ENCODE measurements at places on chromosomes 12 and 14. TPM values are rescaled to one million over a fixed set of nuclear protein-coding genes. Genes with fewer than 3 reads are reported as not detected.

The MEG3 gene
- total RNA-seq = 269 TPM

GRCh38 chr14:53778263-53778662 is 178.4 kb downstream of the BMP4 start:
- no peak overlapping the region for H3K4me3 ChIP-seq
- peaks cover 11% of the 10 kb centered on the region for H3K27me3 ChIP-seq
- H3K4me1 ChIP-seq = no peaks in the 10 kb centered on the region

DNA sequence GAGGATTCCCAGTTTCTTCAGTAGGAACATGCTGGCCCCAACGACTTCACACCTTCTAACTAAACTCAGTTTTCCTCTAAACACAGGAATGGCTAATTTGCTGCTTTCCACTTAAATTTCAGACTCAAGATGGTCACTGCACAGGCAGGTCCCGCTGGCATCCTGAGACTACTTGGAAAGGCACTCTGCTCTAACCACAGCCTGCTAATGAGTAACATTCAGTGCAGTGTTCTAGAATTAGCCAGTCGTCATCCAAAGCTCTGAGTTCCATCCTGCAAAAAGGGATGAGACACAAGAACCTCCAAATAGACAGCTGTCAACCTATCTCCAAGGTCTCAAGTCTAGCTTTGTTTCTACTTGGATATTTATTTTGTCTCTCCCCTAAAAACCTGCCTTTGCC is 6.0 kb downstream of the CCDC92 start:
- DNase-seq = peak; percentile 72
- peaks cover 54% of the 10 kb centered on the region for H3K4me1 ChIP-seq
- H3K4me3 ChIP-seq = no peak overlapping the region
- H3K36me3 ChIP-seq = peaks cover 11% of the 10 kb centered on the region

GRCh38 chr14:53630336-53630735 is 326.3 kb downstream of the BMP4 start:
- H3K4me3 ChIP-seq = no peak overlapping the region
- H3K36me3 ChIP-seq = no peaks in the 10 kb centered on the region
- no peak overlapping the region for H3K27ac ChIP-seq

DNA sequence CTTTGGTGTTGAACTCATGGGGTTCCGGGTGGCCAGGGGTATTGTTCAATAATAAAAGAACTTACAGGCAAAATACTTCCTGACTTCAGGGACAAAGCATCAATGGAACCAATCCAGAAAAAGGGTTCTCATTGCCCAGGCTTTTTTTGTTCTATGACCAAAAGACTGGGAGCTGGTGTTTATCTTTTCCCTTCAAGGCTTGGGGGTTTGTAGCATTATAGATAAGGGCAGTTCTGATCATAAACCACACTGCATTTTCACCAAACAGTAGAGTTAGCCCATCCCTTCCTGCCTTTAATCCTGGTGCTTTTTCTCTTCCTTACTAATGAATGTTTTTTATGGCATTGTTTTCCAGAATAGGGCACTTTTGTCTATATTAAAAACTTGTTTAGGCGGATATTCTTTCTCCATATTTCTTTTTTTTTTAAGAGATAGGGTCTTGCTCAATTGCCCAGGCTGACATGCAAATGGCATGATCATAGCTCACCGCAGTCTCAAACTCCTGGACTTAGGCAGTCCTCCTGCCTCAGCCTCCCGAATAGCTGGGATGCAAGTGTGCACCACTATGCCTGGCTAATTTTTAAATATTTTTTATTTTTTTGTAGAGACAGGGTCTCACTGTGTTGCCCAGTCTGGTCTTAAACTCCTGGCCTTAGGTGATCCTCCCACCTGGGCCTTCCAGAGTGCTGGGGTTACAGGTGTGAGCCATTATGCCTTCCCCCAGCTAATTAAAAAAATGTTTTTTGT is 9.7 kb downstream of the FUT8 start:
- peaks cover 15% of the 10 kb centered on the region for H3K4me1 ChIP-seq
- no peak for DNase-seq
- no peaks in the 10 kb centered on the region for H3K27me3 ChIP-seq

DNA sequence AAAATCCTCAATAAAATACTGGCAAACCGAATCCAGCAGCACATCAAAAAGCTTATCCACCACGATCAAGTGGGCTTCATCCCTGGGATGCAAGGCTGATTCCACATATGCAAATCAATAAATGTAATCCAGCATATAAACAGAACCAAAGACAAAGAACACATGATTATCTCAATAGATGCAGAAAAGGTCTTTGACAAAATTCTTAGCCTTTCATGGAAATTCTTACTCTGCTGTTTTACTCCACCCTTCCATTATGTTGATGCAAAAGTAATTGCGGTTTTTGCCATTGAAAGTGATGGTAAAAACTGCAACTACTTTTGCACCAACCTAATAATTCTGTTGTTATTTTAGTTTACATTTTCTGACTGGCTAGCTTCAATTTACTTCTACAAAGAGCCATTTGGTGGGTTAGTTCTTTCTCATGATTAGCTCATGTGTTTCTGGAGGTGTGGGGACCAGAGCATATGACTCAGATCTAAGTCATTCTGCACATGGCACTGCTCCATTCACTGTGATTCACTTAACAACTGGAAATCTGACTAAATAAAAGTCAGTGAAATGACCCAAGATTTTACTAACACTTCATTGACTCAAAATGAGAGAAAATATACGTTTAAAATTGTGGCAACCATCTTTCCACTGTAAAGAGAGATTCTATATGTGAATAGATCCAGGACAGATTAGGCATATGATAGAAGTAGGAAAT is 99.9 kb downstream of the TMTC3 start:
- DNase-seq = peak; percentile 50
- H3K27me3 ChIP-seq = no peaks in the 10 kb centered on the region
- H3K4me3 ChIP-seq = no peak overlapping the region
- H3K27ac ChIP-seq = peak overlapping the region; percentile 84
- H3K4me1 ChIP-seq = peaks cover 39% of the 10 kb centered on the region

GRCh38 chr12:121874071-121874470 is 14.5 kb upstream of the PSMD9 start:
- no peak for DNase-seq
- H3K4me3 ChIP-seq = no peak overlapping the region
- H3K36me3 ChIP-seq = no peaks in the 10 kb centered on the region
- H3K27ac ChIP-seq = no peak overlapping the region
- no peaks in the 10 kb centered on the region for H3K27me3 ChIP-seq

DNA sequence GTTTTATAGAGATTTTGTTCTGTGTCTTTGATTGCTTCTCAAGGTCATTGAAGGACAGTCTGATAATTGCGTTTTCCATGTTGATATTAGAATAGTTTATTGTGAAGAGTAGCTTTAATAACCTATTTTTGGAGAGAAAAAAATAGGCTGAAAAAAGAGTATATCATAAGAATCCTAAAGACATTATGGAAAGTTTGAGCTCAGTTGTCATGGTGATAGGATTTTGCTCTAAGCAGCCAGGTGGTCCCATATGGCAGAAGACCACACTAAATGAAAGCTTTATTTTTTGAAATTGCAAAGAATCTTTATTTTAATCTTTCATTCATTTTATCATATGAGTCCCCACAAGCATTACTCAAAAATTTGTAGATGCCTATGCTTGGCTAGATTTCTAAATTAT is 358.9 kb upstream of the NAV3 start:
- no peak overlapping the region for H3K4me3 ChIP-seq
- H3K4me1 ChIP-seq = no peaks in the 10 kb centered on the region
- no peaks in the 10 kb centered on the region for H3K36me3 ChIP-seq
- no peak for DNase-seq
- H3K27me3 ChIP-seq = no peaks in the 10 kb centered on the region

GRCh38 chr12:27488479-27488878 is 35.5 kb upstream of the PPFIBP1 start:
- H3K4me3 ChIP-seq = no peak overlapping the region
- no peaks in the 10 kb centered on the region for H3K4me1 ChIP-seq
- H3K36me3 ChIP-seq = no peaks in the 10 kb centered on the region
- H3K27me3 ChIP-seq = no peaks in the 10 kb centered on the region

The CIROP gene
- total RNA-seq = not detected

DNA sequence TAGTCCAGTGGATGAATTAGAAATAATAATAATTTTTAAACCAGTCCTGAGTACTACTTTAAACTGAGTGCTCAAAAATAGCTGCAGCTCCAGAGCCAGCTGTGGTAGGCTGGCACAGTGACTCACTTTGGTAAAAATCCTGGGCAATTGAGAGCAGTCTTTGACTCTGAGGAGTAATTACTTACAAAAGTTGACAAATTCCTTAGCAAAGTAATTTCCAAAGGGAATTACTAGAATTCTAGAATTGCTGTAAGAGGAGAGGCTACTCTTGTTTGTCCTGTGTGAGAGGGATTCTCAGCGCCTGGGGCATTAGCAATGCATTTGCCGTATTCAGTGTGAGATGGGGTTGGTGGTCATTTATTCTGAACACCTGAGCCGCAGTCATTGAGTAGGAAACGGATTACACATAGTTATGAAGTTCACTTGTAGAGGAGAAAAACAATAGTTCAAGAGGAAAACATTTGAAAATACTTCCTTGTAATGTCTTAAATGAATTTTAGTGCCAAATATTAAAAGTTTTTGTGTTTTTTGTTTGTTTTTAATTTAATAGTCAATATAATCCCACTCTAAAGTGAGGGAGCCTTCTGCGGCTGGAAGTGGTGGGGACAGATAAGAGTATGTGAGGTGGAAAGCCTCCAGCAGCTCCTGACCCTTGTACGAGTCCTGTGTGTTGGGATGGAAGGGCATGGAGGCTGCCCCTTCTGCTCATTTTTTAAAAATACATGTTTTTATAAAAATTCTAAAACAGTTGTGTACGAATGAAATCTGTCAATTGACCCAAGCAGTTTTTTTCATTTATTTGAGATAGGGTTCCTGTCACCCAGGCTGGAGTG is 41.9 kb downstream of the EID3 start:
- no peak for DNase-seq
- H3K4me3 ChIP-seq = no peak overlapping the region
- peaks cover 93% of the 10 kb centered on the region for H3K36me3 ChIP-seq
- H3K4me1 ChIP-seq = peaks cover 12% of the 10 kb centered on the region
- H3K27ac ChIP-seq = peak overlapping the region; percentile 38

The TOMM20L gene
- not detected for total RNA-seq

The HCAR3 gene
- not detected for total RNA-seq

The GLTP gene
- total RNA-seq = 50.3 TPM

GRCh38 chr12:123961585-123962345 is 10.9 kb downstream of the CCDC92 start:
- peaks cover 14% of the 10 kb centered on the region for H3K36me3 ChIP-seq
- H3K4me3 ChIP-seq = no peak overlapping the region
- H3K4me1 ChIP-seq = peaks cover 7% of the 10 kb centered on the region
- H3K27ac ChIP-seq = no peak overlapping the region
- H3K27me3 ChIP-seq = no peaks in the 10 kb centered on the region

DNA sequence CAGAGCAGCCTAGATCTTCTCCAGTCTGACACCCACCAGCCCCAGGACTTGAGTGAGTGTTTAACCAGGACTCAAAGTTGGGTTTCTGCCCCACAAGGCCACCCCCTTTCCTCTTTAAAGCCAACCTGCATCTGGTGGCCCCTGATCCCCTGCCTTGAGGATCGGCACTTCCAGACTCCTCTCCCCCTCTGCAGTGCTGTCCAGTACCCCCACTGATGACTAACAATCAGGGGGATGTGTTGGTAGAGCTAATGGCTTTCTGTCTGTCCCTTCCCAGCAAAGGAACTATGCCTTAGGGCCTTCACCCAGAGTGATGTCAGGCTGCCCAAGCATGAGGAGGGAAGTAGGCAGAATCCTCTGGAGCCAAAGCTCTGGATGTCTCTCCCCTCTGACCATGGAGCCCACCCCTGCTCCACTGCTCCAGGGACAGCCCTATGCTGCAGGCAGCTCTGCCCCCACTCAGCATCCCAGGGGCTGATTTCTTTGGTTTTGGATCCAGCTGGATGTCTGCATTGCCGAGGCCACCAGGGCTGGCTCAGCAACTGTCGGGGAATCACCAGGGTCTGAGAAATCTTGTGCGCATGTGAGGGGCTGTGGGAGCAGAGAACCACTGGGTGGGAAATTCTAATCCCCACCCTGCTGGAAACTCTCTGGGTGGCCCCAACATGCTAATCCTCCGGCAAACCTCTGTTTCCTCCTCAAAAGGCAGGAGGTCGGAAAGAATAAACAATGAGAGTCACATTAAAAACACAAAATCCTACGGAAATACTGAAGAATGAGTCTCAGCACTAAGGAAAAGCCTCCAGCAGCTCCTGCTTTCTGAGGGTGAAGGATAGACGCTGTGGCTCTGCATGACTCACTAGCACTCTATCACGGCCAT is 42.9 kb downstream of the DAD1 start:
- H3K27me3 ChIP-seq = no peaks in the 10 kb centered on the region
- H3K4me1 ChIP-seq = peaks cover 22% of the 10 kb centered on the region
- H3K4me3 ChIP-seq = peak overlapping the region; percentile 7
- H3K36me3 ChIP-seq = no peaks in the 10 kb centered on the region

GRCh38 chr14:82223276-82223675 is 689.6 kb upstream of the SEL1L start:
- H3K27ac ChIP-seq = no peak overlapping the region
- H3K4me1 ChIP-seq = no peaks in the 10 kb centered on the region
- DNase-seq = no peak
- no peaks in the 10 kb centered on the region for H3K36me3 ChIP-seq
- no peak overlapping the region for H3K4me3 ChIP-seq

- peaks cover 6% of the 10 kb centered on the region for H3K36me3 ChIP-seq
- H3K4me3 ChIP-seq = no peak overlapping the region
- no peak overlapping the region for H3K27ac ChIP-seq
- H3K27me3 ChIP-seq = no peaks in the 10 kb centered on the region
- peaks cover under 1% of the 10 kb centered on the region for H3K4me1 ChIP-seq
These were observed 6.6 kb downstream of the ATXN3 start for GRCh38 chr14:92099802-92100201.

- peaks cover 11% of the 10 kb centered on the region for H3K4me1 ChIP-seq
- no peaks in the 10 kb centered on the region for H3K27me3 ChIP-seq
- H3K27ac ChIP-seq = peak overlapping the region; percentile 70
These were observed 7.5 kb downstream of the VTI1B start for GRCh38 chr14:67666750-67667449.

The ZDHHC22 gene
- total RNA-seq = not detected

The LMNTD1 gene
- total RNA-seq = not detected

GRCh38 chr14:81839056-81839455 is 305.4 kb upstream of the SEL1L start:
- H3K36me3 ChIP-seq = no peaks in the 10 kb centered on the region
- no peaks in the 10 kb centered on the region for H3K27me3 ChIP-seq
- no peak overlapping the region for H3K4me3 ChIP-seq
- H3K4me1 ChIP-seq = no peaks in the 10 kb centered on the region
- DNase-seq = no peak
- no peak overlapping the region for H3K27ac ChIP-seq

The LRP6 gene
- total RNA-seq = 46.7 TPM

Measured in osteoblast (primary cell).